Testis (tissue), 5 donors: ENCODE measurements at places on chromosomes 1 and 21. TPM values are rescaled to one million over a fixed set of nuclear protein-coding genes. Genes with fewer than 3 reads are reported as not detected.

Gene NGF
- total RNA-seq = 0.63 TPM

DNA sequence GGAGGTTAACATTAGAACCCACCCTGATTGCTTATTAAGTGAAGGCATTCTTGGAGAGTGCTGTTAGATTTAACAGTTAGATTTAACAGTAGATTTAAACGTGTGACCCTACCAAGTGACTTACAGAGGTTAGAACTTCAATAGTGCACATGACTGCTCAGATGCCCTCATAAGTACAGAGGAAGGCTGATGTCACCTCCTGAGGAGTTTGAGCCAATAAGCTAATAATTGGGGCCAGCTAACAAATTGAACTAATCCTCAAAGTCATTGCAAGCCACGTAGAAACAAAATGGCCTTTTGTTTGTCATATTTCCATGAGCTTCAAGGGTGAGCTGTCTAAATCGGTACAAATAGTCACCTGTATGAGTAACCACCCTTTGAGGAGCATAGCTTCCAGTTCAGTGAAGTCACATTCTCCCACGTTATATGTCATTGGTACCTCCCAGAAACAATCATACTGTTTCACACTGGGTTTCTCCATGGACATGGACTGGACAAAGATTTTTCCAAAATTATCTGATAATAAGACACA, 11.7 kb downstream of the AVPR1B start:
- H3K36me3 ChIP-seq = no peaks in the 10 kb centered on the region
- H3K27ac ChIP-seq = no peak overlapping the region
- H3K4me1 ChIP-seq = no peaks in the 10 kb centered on the region
- H3K4me3 ChIP-seq = no peak overlapping the region

DNA sequence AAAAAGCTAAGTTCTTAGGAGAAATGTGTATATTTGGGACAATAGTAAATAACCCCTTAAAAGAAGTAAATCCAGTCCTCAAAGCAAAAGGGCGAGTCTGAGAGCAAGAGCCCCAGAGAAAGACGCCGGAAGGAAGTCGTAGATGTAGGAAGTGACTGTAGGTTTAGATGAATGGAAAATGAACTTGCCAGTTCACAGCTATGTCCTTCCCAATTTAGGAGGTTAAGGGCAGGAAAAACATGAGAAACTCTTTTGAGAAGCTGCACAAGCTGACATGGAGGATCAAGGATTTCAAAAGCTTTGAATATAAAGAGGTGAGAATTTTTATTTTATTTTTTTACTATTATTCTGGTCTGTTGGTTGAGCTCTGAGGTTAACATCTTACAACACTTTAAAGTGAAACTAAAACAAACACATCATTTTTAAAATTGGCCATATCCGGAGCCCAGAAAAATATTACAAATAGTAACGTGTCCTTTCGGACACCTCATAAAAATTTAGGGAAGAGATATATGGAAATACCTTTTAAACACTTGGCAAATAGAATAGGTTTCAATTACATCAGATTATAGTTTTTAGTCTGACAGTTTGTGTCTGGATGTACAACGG, 1178.6 kb downstream of the MRPL39 start:
- no peak overlapping the region for H3K27ac ChIP-seq
- no peaks in the 10 kb centered on the region for H3K4me1 ChIP-seq
- H3K4me3 ChIP-seq = peak overlapping the region; percentile 32
- DNase-seq = no peak
- no peaks in the 10 kb centered on the region for H3K27me3 ChIP-seq

- DNase-seq = no peak
- no peak overlapping the region for H3K27ac ChIP-seq
- no peak overlapping the region for H3K4me3 ChIP-seq
- no peaks in the 10 kb centered on the region for H3K36me3 ChIP-seq
These were observed 13.5 kb upstream of the CHI3L1 start for GRCh38 chr1:203199816-203200571.

Gene ERG
- total RNA-seq = 5.0 TPM

DNA sequence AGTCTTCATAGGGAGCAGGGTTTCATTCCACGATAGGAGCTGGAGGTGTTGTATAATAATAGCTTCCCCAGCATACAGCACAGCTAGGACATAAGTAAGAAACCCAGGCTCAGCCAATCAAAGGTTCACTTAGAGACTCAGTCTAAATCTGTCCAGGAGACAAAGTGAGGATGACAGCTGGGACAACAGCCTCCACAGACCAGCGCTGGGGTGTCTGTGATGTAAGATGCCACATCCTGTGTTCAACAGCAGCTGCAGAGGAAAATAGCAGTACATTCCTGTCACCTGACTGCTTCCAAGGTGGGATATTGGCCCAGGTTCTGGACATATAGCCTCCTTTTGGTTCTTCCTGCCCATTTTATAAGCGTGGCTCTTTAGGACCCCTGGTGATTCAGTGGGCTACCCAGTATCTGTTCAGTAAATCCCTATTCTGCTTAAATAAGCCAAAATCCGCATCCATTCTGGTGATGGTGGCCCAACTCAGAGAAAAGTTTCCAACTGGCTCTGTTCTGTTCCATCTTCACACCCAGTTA, 176.8 kb upstream of the SYT6 start:
- H3K4me1 ChIP-seq = no peaks in the 10 kb centered on the region
- no peaks in the 10 kb centered on the region for H3K36me3 ChIP-seq
- no peaks in the 10 kb centered on the region for H3K27me3 ChIP-seq

Gene RIPK4
- total RNA-seq = 10.2 TPM

DNA sequence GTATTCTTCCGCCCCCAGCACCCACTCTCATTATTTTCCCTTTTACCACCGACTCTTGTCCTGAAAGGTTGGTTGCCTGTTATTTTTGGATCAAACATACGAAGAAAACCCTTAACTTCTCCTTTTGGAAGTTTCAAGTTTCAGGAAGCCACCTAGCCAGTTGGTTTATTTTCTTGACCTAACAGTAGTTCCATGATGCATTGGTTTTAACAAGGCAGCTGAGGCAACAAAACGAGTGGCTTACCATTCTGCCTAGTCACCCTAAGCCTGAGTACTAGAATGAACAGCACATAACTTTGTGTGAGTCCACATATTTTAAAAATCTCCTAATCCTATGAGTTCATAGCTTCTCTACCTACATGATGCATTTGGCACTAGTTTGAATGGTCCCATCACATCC, 28.9 kb downstream of the OLFM3 start:
- no peaks in the 10 kb centered on the region for H3K4me1 ChIP-seq
- H3K4me3 ChIP-seq = no peak overlapping the region
- H3K27me3 ChIP-seq = no peaks in the 10 kb centered on the region

GRCh38 chr21:46253610-46254124, 25.1 kb upstream of the LSS start:
- H3K27ac ChIP-seq = no peak overlapping the region
- H3K4me3 ChIP-seq = no peak overlapping the region
- H3K4me1 ChIP-seq = no peaks in the 10 kb centered on the region
- no peak for DNase-seq

- no peaks in the 10 kb centered on the region for H3K27me3 ChIP-seq
- H3K4me1 ChIP-seq = no peaks in the 10 kb centered on the region
- H3K4me3 ChIP-seq = no peak overlapping the region
- no peak for DNase-seq
- no peaks in the 10 kb centered on the region for H3K36me3 ChIP-seq
These were observed 693.5 kb upstream of the PTBP2 start for GRCh38 chr1:96028071-96028470.

Gene HOOK1
- 59.8 TPM for total RNA-seq

Gene TMOD4
- total RNA-seq = not detected

- H3K36me3 ChIP-seq = no peaks in the 10 kb centered on the region
- H3K27me3 ChIP-seq = no peaks in the 10 kb centered on the region
- DNase-seq = no peak
- H3K4me3 ChIP-seq = no peak overlapping the region
- H3K27ac ChIP-seq = no peak overlapping the region
These were observed 106.8 kb upstream of the ATP1A1 start for GRCh38 chr1:116265931-116266863.

DNA sequence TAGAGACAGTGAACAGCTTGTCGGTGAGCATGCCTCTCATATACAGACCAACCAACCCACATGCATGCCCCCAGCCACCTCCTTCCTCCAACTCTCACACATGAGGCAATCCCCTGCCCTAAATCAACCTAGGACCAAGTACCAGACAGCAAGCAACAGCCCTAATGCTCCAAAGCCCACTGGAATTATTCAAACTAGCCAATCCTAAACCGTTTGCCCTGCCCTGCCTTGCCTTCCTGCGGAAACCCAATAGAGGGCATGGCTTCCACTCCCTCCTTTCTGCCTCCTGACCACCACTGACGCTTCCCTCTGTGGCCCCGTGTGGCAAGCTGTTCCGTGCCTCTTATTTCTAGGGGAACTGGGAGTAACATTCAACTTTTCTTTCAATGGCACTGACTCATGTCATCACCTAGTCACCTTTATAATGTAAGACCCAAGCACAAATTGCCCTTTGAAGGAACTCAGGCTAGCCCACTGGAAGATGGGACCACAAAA, 129.3 kb upstream of the GJB5 start:
- no peak overlapping the region for H3K4me3 ChIP-seq
- no peaks in the 10 kb centered on the region for H3K36me3 ChIP-seq
- no peak for DNase-seq

Gene OR2L8
- 0.87 TPM for total RNA-seq

DNA sequence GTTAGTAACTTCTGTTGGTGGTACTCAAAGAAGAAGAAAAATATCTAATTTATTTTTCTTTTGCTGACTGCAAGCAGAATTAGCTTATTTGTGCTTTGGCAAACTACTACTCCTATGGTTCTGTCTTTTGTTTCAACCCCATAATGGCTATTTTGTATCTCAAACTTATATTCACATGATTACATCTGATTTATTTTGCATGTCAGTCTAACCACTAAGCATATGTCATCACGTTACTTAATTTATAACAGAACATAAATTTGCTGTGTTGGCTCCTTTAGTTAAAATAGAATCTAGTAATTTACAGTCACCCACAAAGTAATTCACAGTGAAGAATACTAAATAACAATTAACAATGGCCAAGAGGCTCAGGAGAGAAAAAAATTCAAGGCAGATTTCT, 39.1 kb upstream of the CNN3 start:
- H3K27me3 ChIP-seq = no peaks in the 10 kb centered on the region
- no peak overlapping the region for H3K4me3 ChIP-seq
- H3K4me1 ChIP-seq = peaks cover 6% of the 10 kb centered on the region
- DNase-seq = no peak
- no peak overlapping the region for H3K27ac ChIP-seq
- no peaks in the 10 kb centered on the region for H3K36me3 ChIP-seq

GRCh38 chr1:228006034-228006785, 588 bp upstream of the WNT3A start:
- H3K27me3 ChIP-seq = no peaks in the 10 kb centered on the region
- no peaks in the 10 kb centered on the region for H3K36me3 ChIP-seq
- H3K4me1 ChIP-seq = no peaks in the 10 kb centered on the region
- no peak for DNase-seq

DNA sequence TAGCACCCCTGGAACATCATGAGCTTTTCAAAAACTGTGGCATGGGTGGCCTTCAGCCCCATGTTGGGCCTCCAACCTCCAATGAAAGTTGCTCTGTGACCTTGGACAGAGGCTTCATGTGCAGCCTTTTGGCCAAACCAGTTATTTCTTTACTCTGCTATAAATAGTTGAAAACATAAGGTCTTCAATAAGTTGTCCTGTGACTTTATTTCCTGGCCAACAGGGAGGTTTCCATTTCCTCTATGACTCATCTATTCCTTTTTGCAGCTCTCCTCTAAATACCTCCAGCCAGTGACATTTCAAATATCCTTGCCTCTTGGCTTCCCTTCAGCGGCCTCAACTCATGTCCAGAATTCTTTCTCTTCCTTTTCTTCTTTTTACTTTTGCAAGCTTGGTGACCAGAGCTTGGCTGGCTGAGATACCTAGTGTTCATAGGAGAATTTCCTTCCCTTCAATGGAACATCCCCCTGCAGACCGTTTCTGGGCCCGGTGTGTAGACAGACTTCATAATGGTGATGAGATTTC, 22.7 kb upstream of the TRIM67 start:
- H3K27me3 ChIP-seq = no peaks in the 10 kb centered on the region
- H3K36me3 ChIP-seq = no peaks in the 10 kb centered on the region
- no peak overlapping the region for H3K4me3 ChIP-seq
- DNase-seq = no peak
- H3K4me1 ChIP-seq = no peaks in the 10 kb centered on the region

Gene AGT
- total RNA-seq = 4.6 TPM
